ENCODE measurements at places on chromosomes 7 and 10. TPM values are rescaled to one million over a fixed set of nuclear protein-coding genes. Genes with fewer than 3 reads are reported as not detected.

- H3K27me3 ChIP-seq: no peaks in the 10 kb centered on the region
- peak overlapping the region; percentile 75 for H3K4me3 ChIP-seq
- H3K4me1 ChIP-seq: peaks cover 32% of the 10 kb centered on the region
- H3K36me3 ChIP-seq: no peaks in the 10 kb centered on the region
Measured at GRCh38 chr7:21946222-21946709, 567 bp upstream of the CDCA7L start.

- H3K36me3 ChIP-seq: no peaks in the 10 kb centered on the region
- H3K27ac ChIP-seq: no peak overlapping the region
- no peaks in the 10 kb centered on the region for H3K27me3 ChIP-seq
- DNase-seq: no peak
Measured at GRCh38 chr7:27697861-27698430, 35.3 kb upstream of the HIBADH start.

DNA sequence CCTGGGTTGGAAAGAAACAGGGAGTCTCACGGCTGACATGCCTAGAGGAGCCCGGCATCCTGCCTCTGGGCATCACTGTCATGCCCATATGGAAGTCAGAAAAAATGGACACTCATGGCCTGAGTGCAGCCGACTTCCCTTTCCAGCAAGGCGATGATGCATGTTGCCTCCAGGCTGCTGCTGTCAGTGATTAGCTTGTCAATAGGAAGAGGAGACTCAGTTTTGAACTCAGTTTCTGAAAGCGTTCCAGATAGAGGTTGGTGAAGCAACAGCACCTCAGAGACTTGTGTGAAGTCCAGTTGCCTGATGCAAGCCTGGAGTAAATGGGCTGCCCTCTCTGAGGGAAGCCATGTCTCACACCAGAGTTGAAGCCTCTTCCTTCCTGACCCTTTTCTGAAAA is 148.4 kb downstream of the TPST1 start:
- H3K36me3 ChIP-seq: no peaks in the 10 kb centered on the region
- H3K27me3 ChIP-seq: no peaks in the 10 kb centered on the region
- no peak overlapping the region for H3K27ac ChIP-seq
- H3K4me1 ChIP-seq: peaks cover 30% of the 10 kb centered on the region
- no peak overlapping the region for H3K4me3 ChIP-seq
- DNase-seq: no peak

DNA sequence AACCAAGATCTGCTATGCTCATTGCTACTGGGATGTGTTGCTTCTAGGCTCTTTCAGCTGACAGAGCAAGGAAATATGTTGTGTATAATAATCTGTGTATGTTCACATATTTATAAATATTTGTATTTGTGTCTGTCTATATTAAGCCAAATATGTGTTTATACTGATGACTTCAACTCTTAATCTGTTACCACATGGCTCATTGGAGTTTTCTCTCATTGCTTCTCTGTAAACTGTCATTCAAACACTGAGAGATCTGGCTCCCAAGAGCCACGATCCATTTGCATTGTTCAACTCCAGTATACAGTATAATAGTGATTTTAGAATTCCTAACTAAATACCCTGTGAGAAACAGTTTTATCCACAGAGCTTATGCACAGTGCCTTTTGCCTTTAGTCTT is 35.3 kb downstream of the BICC1 start:
- no peak overlapping the region for H3K27ac ChIP-seq
- H3K4me3 ChIP-seq: no peak overlapping the region
- no peaks in the 10 kb centered on the region for H3K27me3 ChIP-seq
- no peaks in the 10 kb centered on the region for H3K36me3 ChIP-seq

DNA sequence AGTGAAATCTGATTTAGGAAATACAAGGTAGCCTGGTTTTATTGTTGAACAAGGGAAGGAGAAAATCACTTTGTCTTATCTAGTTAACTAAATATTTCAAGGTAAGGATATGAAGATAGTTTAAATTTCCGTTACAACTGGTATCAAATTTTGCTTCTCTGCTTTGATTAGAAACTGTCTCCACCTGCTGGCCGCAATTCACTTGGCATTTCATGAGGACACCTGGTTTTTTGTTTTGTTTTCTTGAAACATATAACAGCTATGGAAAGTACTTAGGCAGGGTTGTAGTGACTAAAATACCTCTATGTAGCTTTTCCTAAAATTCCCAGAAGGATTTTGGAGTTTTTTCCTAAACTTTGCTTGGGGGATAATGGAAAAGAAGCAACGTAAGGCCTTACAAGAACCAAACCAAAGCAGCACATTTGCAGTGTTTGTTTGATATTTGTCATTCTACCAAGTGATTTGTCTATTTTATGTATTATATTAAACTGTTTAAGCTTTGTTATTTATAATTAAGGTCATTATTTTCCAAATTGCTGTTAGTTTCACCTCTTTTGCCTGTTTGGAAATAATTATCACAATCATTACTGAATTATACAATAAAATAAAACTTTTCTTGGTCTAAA is 73.6 kb downstream of the AHCYL2 start:
- DNase-seq: no peak
- H3K27ac ChIP-seq: no peak overlapping the region
- H3K36me3 ChIP-seq: no peaks in the 10 kb centered on the region

DRGX gene
- total RNA-seq: not detected

- no peak overlapping the region for H3K4me3 ChIP-seq
- H3K36me3 ChIP-seq: no peaks in the 10 kb centered on the region
- no peak for DNase-seq
- H3K4me1 ChIP-seq: no peaks in the 10 kb centered on the region
- no peaks in the 10 kb centered on the region for H3K27me3 ChIP-seq
Measured at GRCh38 chr7:132053871-132054270, 497.4 kb upstream of the PODXL start.
